ENCODE measurements at places on chromosomes 11 and 22. TPM values are rescaled to one million over a fixed set of nuclear protein-coding genes. Genes with fewer than 3 reads are reported as not detected.

Gene CRYBB3
- 0.31 TPM for polyA plus RNA-seq

GRCh38 chr11:32606220-32606619 lies 22.6 kb downstream of the EIF3M start:
- DNase-seq = no peak

GRCh38 chr11:57414612-57415212 lies 12.2 kb downstream of the SLC43A3 start:
- DNase-seq = no peak

DNA sequence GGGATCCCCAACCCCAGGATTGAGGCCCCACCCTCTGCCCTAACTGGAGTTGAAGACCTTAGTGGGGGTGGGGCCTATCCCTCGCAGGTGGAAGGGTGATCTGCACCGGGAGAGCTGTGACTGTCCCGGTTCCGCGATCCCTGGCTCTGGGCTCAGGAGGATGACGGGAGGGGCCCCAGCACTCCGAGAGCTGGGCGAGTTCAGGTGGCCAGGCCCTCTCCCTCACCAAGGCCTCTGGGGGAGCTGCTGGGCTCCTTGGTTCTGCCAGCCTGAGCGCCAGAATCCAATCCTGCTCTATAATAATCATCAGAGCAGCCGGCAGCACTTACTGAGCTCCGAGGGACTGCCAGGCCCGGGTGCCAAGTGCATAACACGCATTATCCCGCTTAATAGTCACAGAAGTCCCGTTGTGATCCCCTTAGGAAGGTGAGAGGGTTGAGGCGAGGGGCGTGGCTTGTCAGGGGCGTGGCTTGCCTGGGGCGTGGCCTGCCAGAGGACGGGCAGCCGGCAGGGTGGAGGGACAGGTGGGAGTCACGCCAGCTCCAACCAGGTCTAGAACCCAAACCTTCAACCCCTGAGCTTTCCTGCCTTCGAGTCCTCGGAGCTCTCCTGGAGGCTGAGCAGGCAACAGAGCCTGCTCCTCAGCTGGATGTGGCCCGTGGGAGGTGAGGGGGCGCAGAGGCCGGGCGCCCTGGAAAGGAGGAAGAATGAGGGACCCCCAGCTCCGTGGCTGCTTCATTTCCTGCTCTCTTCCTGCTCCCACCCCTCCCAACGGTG lies 7.3 kb upstream of the SYT7 start:
- no peak for DNase-seq

Gene NXPE4
- not detected for polyA plus RNA-seq

DNA sequence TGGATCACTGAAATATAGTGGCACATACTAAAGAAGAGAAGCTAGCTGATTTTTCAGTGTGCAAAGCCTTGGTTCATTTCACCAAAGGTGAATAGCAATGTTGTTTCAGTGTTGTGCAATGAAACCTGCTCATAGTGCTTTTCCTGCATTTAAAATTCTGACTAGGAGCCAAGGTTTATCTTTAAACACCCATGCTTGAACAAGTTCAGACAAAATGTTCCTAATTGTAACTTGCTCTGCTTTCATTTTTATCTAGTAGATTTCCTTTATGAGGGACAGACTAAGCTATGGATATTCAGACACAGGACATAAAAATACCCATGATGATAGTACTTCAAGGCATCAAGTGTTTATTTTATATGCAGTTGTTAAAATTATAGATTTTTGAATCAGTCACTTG lies 47.7 kb downstream of the BBOX1 start:
- peak; percentile 74 for DNase-seq

- DNase-seq = no peak
Measured at GRCh38 chr22:24103301-24103700, 78.0 kb upstream of the SUSD2 start.

- DNase-seq = peak; percentile 60
Measured at GRCh38 chr22:24474221-24474620, 20.9 kb upstream of the UPB1 start.

Gene UPB1
- not detected for polyA plus RNA-seq

Gene HTATIP2
- 32.8 TPM for polyA plus RNA-seq

Gene C11orf16
- polyA plus RNA-seq = not detected

Gene OR2D2
- polyA plus RNA-seq = not detected

GRCh38 chr22:44172370-44173108 lies 8.2 kb upstream of the PARVG start:
- DNase-seq = no peak

DNA sequence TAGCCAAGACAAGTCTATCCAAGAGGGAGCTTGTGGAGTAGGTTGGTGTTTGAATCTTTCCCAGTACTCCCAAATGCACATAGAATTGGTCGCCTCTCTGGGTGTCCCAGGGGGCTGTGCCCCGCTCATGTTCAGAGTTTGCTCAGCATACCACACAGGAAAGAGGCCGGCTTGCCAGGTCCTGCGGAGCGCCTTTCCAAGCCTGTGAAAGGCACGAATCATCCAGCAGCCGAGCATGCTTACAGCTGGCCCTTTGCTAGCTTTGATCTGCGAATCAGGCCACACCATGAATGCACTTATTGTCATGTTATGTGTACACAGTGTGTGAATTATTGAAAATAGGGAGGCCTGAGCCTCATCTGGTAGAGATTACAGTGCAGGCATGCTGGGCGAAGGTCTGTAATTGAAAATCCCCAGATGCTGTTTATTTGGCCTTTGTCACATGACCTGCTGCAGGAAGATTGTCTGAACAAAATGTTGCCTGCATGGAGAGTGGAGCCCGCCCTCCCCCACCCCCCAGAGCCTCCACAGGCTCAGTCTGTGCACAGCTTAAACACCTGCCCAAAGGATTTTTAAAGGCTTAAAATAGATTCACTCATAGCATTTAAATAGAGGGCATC lies 163.3 kb upstream of the RASSF10 start:
- DNase-seq = no peak

DNA sequence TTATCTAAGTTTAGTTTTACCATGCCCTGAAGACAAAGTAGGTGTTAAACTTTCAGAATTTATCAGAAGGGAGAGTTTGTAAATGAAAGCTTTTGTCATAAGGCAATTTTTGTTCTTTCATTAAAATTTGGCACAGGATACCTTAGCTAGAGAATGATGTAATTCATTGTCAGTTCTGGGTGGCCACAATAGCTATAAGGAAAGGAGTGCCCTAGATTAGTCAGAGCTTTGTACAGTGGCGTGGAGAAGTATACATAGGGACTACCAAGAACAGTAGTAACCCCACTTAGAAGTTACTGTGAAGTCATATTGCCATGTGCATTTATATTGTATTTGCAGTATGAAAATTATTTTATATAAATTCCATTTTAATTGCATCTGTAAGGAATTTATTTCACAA lies 126.3 kb upstream of the CARD18 start:
- peak; percentile 66 for DNase-seq

GRCh38 chr11:63832336-63832735 lies 6.6 kb upstream of the MARK2 start:
- no peak for DNase-seq

Gene CCDC73
- not detected for polyA plus RNA-seq

GRCh38 chr11:44244639-44245310 lies 65.2 kb downstream of the ALX4 start:
- no peak for DNase-seq

Gene MYBPC3
- not detected for polyA plus RNA-seq

Gene HBD
- polyA plus RNA-seq = not detected

Gene PGR
- polyA plus RNA-seq = under 0.01 TPM

Gene BEST1
- polyA plus RNA-seq = 0.25 TPM

DNA sequence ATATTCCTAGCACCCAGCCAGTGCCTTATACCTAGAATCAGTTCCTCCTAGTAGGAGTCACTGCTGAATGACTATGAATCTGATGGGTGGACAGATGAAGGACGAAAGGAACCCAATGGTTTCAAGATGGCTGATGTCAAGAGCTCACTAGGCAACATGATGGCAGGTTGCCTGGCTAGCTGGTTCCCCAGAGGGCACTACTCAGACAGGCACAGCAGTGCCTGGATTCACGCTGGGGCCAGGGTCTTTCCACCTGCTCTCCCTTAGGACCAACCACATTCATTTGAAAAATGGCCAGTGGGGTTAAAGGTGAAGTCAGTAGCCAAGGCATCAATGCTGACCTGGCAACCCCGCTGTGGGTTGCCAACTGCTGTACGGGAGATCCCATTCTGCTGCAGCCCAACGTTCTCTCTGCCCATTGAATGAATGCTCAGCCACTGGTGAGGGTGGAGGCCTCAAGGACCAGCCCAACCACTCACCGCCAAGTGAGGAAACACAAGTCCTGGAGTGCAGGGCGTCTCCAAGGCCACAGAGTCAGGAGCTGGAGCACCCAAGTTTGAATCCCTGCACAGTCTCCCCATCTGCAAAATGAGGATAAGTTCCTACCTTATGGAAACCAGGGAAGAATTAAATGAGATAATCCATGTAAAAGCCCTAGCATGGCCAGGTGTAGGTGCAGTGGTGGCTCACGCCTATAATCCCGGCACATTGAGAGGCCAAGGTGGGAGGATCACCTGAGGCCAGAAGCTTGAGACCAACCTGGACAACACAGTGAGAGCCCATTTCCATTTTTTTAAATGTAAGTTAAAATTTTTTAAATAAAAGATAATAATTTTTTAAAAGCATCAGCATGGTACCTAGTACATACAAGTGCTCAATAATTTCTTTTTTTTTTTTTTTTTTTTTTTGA lies 12.4 kb downstream of the MYH9 start:
- peak; percentile 66 for DNase-seq

DNA sequence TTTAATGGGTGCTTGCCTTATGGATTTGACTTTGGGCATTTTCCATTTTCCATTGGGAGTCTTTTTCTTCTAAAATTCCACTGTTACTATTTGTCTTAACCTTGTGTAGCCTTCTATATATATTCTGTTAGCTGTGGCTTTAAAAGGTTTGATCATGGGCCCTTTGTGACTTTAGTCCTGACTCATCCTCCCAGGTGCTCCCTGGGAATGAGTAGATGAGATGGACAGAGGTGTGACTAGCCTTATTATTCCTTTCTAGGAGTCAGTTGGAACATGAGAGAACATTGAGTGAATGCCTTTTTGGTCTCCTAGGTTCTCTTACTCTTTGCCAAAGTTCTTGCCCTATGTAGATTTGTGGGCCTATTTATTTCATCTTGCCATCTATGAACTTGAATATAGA lies 39.0 kb downstream of the DDX10 start:
- DNase-seq = peak; percentile 33

DNA sequence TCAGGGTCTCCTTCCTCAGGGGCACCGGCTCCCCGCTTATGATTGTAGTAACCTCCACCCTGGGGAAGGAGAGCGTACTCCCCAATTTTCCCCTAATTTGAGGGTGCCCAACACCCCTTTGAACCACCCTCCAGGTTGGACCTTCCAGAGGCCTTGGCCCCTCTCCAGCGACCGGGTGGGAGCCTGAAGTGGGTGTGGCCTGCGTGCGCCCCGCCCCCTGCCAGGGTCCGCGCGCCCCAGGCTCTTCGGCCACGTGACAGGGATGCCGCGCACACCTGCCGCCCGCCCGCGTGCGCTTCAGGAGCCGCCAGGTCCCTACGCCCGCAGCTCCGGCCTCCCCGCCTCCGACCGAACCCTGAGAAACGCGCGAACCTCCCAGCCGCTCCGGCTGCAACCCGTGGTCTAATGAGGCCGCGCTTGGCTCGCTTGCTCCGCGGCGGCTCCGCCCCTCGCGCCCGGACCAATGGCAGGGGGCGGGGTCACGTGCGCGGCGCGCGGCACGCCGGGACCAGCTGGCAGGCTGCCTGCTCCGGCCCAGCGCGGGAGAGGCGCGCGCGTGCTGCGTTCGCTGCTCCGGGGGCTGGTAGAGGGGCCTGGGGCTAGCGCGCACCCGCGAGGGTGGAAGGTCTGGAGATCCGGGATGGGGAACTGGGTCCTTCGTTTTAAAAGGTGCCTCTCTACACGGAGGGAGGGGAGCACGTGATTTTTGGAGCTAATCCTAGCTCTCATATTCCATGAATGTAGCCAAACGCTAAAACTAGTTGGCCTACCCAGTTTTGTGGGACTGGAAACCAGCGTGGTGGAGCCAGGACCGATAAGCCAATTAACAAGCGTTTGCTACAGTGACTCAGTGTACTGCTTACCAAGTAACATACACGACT lies at the start of gene FOXRED2:
Gene FOXRED2 (minus strand): TSS at position 404 of the 881 bp plus-strand sequence. CDS start 618 bp downstream, outside the sequence.
- DNase-seq = peak; percentile 40

GRCh38 chr22:37985751-37986281 lies 1.5 kb upstream of the SOX10 start:
- no peak for DNase-seq

- DNase-seq = no peak
Measured at GRCh38 chr11:35274909-35275785, 136.2 kb downstream of the CD44 start.

Gene LDHAL6A
- not detected for polyA plus RNA-seq
